ENCODE measurements at places on chromosomes 2 and 18. TPM values are rescaled to one million over a fixed set of nuclear protein-coding genes. Genes with fewer than 3 reads are reported as not detected.

The CAD gene
- 31.0 TPM for polyA plus RNA-seq

The DHRS9 gene
- 1.4 TPM for polyA plus RNA-seq

The ABCG8 gene
- not detected for polyA plus RNA-seq

The ZNF385B gene
- 8.2 TPM for polyA plus RNA-seq

The GKN1 gene
- polyA plus RNA-seq, result not detected

The TMEM247 gene
- not detected for polyA plus RNA-seq

The GPR39 gene
- 7.7 TPM for polyA plus RNA-seq

The LAMA1 gene
- polyA plus RNA-seq, result 11.4 TPM

The HOXD10 gene
- polyA plus RNA-seq, result not detected

The ADCYAP1 gene
- not detected for polyA plus RNA-seq

The VSNL1 gene
- polyA plus RNA-seq, result 1.3 TPM

The CCDC74B gene
- polyA plus RNA-seq, result 7.8 TPM

The CFAP65 gene
- 0.12 TPM for polyA plus RNA-seq

The AQP12A gene
- 0.50 TPM for polyA plus RNA-seq
